A549 treated with dexamethasone at 1 μM for 4 hours (cell line): ENCODE measurements at places on chromosomes 2 and 18. TPM values are rescaled to one million over a fixed set of nuclear protein-coding genes. Genes with fewer than 3 reads are reported as not detected.

The ROCK2 gene
- 23.8 to 37.6 TPM (median 31.3 TPM) in 5 replicates for total RNA-seq

The ABCB11 gene
- 0.02 to 0.08 TPM (median 0.06 TPM) in 5 replicates for total RNA-seq

The MERTK gene
- total RNA-seq = 3.1 to 3.7 TPM (median 3.3 TPM) in 5 replicates

The ARL4C gene
- total RNA-seq = 32.1 to 41.4 TPM (median 37.7 TPM) in 5 replicates

The SAG gene
- total RNA-seq = 0.24 TPM in 1 of 5 replicates, not detected in the others

The CRYGA gene
- total RNA-seq = not detected in 5 replicates

The NPHP1 gene
- 6.1 to 8.2 TPM (median 6.5 TPM) in 5 replicates for total RNA-seq

The ZSWIM2 gene
- not detected in 5 replicates for total RNA-seq

The MALT1 gene
- 7.7 to 10.8 TPM (median 9.5 TPM) in 5 replicates for total RNA-seq

The SS18 gene
- 49.4 to 61.2 TPM (median 56.8 TPM) in 5 replicates for total RNA-seq

The LONRF2 gene
- 1.5 to 3.3 TPM (median 2.1 TPM) in 5 replicates for total RNA-seq

The HOXD12 gene
- total RNA-seq = not detected in 5 replicates

The EIF4E2 gene
- total RNA-seq = 101 to 174 TPM (median 105 TPM) in 5 replicates

The TUBA4B gene
- 0.12 to 0.20 TPM (median 0.16 TPM) in 3 of 5 replicates, not detected in the others for total RNA-seq

The CGREF1 gene
- total RNA-seq = 7.2 to 8.1 TPM (median 7.8 TPM) in 5 replicates

The IL1RL2 gene
- total RNA-seq = 0.04 to 0.08 TPM (median 0.06 TPM) in 3 of 5 replicates, not detected in the others

The LTBP1 gene
- 24.5 to 40.3 TPM (median 34.8 TPM) in 5 replicates for total RNA-seq

The RNASEH1 gene
- 46.6 to 56.5 TPM (median 53.7 TPM) in 5 replicates for total RNA-seq

The EPC2 gene
- total RNA-seq = 10.5 to 12.9 TPM (median 11.1 TPM) in 5 replicates

The CRYGC gene
- total RNA-seq = not detected in 5 replicates

The SCN9A gene
- total RNA-seq = 2.2 to 5.0 TPM (median 4.3 TPM) in 5 replicates

The RAB31 gene
- total RNA-seq = 18.7 to 24.9 TPM (median 22.5 TPM) in 5 replicates

The LRRC30 gene
- total RNA-seq = not detected in 5 replicates

The DHRS9 gene
- total RNA-seq = 3.4 to 4.6 TPM (median 3.9 TPM) in 5 replicates

The IL1RN gene
- 0.30 to 0.54 TPM (median 0.37 TPM) in 5 replicates for total RNA-seq

The KIAA2012 gene
- total RNA-seq = not detected in 5 replicates

The IL37 gene
- total RNA-seq = 0.23 TPM in 1 of 5 replicates, not detected in the others

The SRD5A2 gene
- 0.02 to 0.05 TPM (median 0.02 TPM) in 5 replicates for total RNA-seq

The KLF11 gene
- 3.0 to 4.6 TPM (median 4.3 TPM) in 5 replicates for total RNA-seq

The GPR35 gene
- total RNA-seq = 0.32 to 0.83 TPM (median 0.68 TPM) in 5 replicates

The PLGLB1 gene
- total RNA-seq = 0.59 to 0.86 TPM (median 0.66 TPM) in 5 replicates

The TMEM237 gene
- total RNA-seq = 16.3 to 21.5 TPM (median 20.6 TPM) in 5 replicates

The ERCC3 gene
- 38.8 to 42.8 TPM (median 41.2 TPM) in 5 replicates for total RNA-seq

The HOXD3 gene
- total RNA-seq = 0.14 to 0.21 TPM (median 0.18 TPM) in 3 of 5 replicates, not detected in the others

The FECH gene
- total RNA-seq = 30.6 to 42.1 TPM (median 36.5 TPM) in 5 replicates
